ENCODE measurements at places on chromosomes 7 and 10.

DNA sequence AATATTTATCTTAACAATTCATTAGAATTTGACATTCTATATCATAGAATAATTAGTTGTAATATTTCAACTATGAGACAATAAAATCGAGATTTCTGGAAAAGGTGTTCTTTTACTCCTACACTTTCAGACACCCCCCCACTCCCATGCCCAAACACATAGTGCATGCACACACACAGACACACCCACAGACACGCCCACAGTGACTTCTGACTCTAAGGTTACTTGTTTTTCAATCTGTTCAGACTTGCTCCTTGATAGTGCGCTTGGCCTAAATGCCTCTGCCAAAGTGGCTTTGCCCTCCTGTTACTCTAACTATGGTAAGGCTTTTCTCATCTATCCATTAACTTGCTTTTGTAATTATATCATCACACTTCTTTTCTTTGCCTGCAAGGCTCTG lies 144.0 kb upstream of the PPP1R3A start:
- no peak for DNase-seq

DNA sequence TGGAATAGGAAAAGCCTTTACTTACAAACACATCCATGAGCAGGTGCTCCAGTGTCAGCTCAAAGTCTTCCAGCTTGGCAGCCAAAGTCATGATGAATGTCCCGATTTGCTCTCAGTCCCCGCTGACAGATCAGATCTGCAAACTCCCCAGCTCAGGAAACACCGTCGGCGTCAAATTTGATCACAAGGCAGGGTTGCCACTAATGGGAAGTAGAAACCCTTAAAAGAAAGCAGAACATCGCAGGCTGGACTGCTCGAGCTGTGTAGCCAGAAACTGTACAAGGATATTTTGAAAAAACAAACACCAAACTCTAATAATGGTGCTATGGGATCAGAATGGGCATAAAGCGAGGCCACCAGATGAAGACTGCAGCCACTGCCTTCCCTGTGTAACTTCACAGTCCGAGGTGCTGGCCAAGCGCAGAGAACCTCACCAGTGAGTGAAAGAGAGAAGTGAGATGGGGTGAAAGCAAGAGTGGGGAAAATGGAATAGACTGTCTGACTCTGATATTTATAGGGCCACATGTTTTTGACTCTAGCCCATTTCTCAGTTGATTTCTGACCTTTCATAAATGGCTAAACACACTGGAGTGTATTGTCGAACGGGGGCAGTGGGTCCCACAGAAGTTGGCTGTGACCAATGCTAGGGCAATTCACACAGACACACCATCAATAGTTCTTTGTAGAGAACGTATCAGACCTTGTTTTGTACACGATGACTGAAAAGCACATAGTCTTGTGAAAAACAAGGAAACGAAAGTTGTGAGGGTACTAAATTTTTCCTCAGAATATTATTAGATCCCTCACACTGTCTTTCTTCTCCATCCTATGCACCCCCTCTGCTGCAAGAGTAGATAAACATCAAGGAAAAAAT lies 306.2 kb downstream of the FRMD4A start:
- DNase-seq, result no peak

GRCh38 chr7:101169110-101169837 lies 3.9 kb upstream of the VGF start:
- no peak for DNase-seq

- no peak for DNase-seq
Measured at GRCh38 chr10:113506476-113506875, 46.4 kb upstream of the HABP2 start.

DNA sequence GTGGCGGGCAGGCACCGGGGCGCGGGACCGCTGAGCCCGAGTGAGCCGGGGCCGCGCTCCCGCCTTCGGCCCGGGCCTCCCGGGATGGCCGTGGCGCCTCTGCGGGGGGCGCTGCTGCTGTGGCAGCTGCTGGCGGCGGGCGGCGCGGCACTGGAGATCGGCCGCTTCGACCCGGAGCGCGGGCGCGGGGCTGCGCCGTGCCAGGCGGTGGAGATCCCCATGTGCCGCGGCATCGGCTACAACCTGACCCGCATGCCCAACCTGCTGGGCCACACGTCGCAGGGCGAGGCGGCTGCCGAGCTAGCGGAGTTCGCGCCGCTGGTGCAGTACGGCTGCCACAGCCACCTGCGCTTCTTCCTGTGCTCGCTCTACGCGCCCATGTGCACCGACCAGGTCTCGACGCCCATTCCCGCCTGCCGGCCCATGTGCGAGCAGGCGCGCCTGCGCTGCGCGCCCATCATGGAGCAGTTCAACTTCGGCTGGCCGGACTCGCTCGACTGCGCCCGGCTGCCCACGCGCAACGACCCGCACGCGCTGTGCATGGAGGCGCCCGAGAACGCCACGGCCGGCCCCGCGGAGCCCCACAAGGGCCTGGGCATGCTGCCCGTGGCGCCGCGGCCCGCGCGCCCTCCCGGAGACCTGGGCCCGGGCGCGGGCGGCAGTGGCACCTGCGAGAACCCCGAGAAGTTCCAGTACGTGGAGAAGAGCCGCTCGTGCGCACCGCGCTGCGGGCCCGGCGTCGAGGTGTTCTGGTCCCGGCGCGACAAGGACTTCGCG lies 534 bp downstream of the FZD9 start:
- DNase-seq, result no peak

DNA sequence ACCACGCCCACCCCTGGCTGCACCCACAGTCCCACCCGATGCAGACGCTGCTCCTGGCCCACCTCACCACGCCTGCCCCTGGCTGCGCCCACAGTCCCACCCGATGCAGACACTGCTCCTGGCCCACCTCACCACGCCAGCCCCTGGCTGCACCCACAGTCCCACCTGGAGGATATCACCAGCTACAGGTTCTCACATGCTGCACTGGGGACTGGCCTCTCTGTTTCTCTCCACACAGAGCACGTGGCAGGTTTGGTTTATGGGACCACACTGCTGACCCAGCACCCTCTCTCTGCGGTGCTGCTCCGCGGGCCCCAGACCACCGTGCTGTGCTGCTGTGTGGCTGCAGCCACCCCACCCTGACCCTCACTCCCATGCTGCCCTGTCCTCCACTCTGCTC lies 120.9 kb downstream of the VIPR2 start:
- DNase-seq, result no peak

DNA sequence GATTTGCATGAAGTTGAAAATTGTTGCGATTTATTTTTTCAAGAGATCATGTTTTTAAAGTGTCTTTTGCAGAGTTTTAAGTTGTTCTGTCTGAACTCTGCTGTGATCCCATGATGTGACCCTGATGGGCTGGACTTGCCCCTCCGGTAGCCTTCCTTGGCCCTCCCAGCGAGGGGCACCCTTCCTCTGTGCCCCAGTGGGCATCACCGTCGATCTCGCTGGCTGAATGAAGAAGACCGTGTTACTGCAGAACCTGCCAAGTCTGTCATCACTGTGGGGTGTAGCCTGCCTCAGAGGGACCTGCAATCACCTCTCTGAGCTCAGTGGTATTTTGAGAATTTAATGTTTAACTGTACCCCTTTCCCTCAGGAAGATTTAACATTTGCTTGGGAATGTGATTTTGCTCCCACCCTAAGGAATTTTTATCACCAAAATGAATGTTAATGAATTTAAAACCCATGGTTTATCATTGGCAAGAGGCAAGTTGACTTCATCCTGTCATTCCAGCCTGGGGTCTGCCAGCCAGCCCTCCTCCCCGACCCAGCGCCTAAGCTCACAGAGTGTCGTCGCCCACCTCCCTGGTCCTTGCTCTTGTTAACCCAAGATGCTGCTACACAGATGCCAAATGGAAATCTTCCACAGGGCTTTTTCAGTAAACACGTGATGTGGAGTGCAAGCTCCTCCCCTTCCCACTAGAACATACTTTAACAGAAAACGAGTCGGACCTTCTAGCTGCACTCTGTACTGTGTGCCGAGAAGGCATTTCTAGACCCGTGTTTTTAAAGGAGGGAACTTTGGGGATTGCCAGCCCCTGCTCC lies 115.4 kb downstream of the NT5C2 start:
- DNase-seq, result no peak

DNA sequence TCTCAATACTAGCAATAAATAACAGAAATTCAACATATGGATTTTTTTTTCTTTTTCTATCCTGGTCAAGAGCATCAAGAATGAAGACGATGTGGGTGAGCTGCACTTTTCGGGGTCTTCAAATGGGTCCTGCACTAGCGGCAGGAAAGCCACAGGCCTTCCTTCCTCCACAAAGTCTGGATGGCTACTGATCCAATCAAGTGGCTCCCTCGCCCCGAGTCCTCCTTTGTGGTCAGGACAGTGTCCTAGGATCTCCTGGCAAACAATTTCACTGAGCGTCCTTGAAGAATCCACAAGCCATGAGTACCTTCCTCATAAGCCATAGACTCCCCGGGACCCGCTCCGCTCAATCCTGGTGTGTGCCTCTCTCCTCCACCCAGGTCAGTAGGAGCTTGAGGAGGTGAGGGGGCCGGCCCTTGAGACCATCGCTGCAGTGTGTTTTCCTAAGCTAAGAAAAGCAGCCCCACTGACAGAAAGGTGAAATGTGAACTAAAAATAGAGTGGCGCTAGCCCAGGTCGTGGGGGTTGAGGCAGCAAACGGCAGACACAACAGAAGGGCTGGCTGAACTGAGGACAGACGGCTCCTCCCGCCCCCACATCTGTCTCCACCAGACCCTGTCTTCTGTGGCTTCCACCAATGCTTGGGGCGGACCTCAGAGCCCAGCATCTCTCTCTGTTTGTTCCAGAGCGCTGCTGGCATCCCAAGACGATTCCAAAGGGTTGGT lies 202.3 kb downstream of the HERPUD2 start:
- DNase-seq, result no peak

GRCh38 chr7:55429835-55430499 lies 64.8 kb downstream of the LANCL2 start:
- DNase-seq, result no peak

DNA sequence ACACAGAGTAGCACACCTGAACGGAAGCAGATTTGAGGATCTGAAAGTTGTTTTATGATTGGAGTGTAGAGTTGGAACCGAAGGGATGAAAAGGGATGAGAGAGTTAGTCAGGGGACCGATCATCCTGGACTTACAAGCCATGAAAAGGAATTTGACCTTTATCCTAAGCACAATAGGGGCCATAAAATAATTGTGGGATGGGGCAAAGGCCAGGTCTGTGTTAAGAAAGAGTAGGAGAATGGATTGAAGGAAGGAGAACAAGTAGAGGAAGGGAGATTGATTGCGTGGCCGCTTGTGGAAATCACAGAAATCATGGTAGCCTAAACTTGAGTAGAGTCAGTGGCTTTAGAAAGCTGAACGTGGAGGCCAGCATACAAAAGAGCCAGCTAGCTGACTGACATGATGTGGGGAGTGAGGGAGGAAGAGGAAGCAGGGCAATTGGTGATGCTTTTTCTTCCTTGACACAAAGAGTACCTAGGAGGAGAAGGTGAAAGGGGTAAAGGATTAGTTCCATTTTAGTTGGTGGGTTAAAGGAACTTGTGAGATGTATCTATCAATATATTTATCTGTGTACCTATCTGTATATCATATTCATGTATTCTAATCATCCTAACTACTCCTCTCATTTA lies 67.1 kb upstream of the RPA3 start:
- DNase-seq, result no peak

GRCh38 chr10:7485244-7485556 lies 74.4 kb upstream of the SFMBT2 start:
- DNase-seq, result no peak

GRCh38 chr10:133142523-133143199 lies 17.4 kb upstream of the KNDC1 start:
- DNase-seq, result no peak

DNA sequence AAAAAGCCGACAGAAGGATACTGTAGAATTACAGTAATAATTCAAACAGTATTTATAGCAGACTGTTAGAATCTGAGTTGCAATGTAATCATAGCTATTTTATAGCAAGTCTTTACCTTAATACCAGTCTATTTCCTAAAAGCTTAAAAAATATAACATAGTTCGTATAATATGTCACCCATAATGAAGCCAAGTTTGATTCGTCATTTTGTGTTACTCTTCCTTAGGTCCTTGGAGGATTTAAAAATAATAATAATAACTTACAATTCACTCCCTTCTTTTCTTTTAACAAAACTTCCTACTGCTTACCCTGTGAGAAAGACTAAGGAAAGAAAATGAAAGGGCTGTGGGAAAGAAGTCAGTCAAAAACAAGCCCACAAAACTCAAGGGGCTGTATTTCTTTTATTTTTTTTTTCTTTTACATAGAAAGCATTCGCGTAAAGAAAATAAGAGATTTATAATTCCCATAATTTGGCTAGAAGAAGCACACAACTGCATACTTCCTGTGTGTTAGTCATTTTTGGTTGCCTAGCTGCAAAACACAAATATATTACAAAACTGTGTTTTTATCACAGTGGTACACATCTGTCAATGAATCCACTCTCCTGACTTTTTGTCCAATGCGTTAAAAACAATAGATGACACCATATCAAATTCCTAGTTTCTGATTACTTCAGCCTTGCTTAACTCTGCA lies 187.2 kb upstream of the CELF2 start:
- DNase-seq, result no peak

- no peak for DNase-seq
Measured at GRCh38 chr7:102466097-102466496, 1.3 kb downstream of the LRWD1 start.

DNA sequence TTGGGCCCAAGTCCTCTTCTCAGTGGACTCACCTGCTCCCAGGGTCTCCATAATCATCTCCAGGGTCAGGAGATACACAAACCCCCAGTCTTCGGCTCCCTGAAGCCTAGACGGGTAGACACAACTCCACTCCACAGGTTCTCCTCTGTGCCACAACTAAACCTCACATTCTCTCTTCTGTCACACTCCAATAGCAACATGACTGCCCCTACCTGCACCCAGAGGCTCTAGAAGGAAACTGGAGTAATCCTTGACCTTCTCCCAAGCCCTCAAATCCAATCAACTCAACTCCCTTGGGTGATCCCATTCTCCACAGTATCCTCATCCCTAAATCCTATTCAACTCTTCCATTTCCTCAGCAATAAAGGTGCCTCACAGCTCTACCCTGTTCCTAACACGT lies 16.2 kb downstream of the HNRNPF start:
- DNase-seq, result no peak

DNA sequence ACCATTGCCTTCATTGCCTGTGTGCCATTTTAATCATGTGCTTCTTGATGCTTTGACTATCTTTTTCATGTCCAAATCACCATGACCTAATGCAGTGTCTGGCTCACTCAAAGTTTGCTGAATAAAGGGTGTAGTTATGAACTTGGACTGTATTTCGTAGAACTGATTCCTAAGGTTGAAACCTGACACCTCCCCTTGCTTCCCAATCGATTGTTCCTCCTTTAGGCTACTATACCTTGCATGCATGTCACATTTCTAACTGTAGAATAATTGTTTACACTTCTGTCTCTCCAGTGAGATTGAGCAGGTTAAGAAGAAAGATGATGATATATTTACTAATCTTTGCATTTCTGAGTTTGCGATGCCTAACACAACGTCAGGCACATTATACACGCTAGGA lies 41.0 kb upstream of the CDK1 start:
- no peak for DNase-seq
